Natural killer cell (primary cell): ENCODE measurements at places on chromosomes 5 and 9. TPM values are rescaled to one million over a fixed set of nuclear protein-coding genes. Genes with fewer than 3 reads are reported as not detected.

The IL5 gene
- total RNA-seq = not detected

The GLDC gene
- 4.6 TPM for total RNA-seq

- no peaks in the 10 kb centered on the region for H3K27me3 ChIP-seq
- no peak for DNase-seq
- H3K4me1 ChIP-seq = no peaks in the 10 kb centered on the region
- H3K27ac ChIP-seq = no peak overlapping the region
Measured at GRCh38 chr9:127686461-127687393, 20.1 kb upstream of the CFAP157 start.

- H3K36me3 ChIP-seq = no peaks in the 10 kb centered on the region
- H3K27me3 ChIP-seq = no peaks in the 10 kb centered on the region
- H3K4me1 ChIP-seq = peaks cover 13% of the 10 kb centered on the region
- no peak overlapping the region for H3K4me3 ChIP-seq
Measured at GRCh38 chr5:149618581-149619248, 37.4 kb downstream of the ARHGEF37 start.

- no peaks in the 10 kb centered on the region for H3K36me3 ChIP-seq
- no peaks in the 10 kb centered on the region for H3K27me3 ChIP-seq
- no peaks in the 10 kb centered on the region for H3K4me1 ChIP-seq
- H3K27ac ChIP-seq = no peak overlapping the region
- no peak overlapping the region for H3K4me3 ChIP-seq
Measured at GRCh38 chr9:12735665-12736064, 39.2 kb upstream of the LURAP1L start.

GRCh38 chr9:70117835-70118319 is 74.2 kb downstream of the MAMDC2 start:
- no peaks in the 10 kb centered on the region for H3K4me1 ChIP-seq
- no peak overlapping the region for H3K4me3 ChIP-seq
- no peak for DNase-seq
- H3K36me3 ChIP-seq = no peaks in the 10 kb centered on the region
- no peaks in the 10 kb centered on the region for H3K27me3 ChIP-seq
- H3K27ac ChIP-seq = no peak overlapping the region

- H3K4me3 ChIP-seq = no peak overlapping the region
- H3K4me1 ChIP-seq = no peaks in the 10 kb centered on the region
- no peak for DNase-seq
Measured at GRCh38 chr9:31492229-31492628, 892.2 kb upstream of the ACO1 start.

DNA sequence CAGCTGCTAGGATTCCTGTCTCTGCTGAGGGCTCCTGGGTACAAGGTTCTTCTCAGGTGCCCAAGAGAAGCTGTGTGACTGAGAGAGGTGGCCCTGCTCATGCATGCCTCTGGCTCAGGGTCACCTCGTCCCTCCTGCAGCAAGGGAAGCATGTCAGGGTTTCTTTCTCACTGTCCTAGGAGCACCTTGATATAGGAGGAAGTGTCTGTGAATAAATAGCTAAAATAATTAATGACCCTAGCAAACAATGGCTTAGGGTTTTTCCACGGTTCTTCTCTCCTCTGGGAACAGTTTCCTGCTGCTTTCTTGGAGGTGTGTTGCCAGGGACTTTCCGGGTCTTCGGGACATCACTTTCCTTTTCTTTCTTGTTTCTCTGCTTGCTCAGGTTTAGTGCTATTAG is 87.2 kb downstream of the ARHGAP26 start:
- DNase-seq = no peak
- no peak overlapping the region for H3K27ac ChIP-seq
- H3K27me3 ChIP-seq = no peaks in the 10 kb centered on the region
- H3K4me3 ChIP-seq = no peak overlapping the region
- H3K36me3 ChIP-seq = no peaks in the 10 kb centered on the region

GRCh38 chr9:84140535-84141101 is 160.0 kb downstream of the RMI1 start:
- H3K27ac ChIP-seq = no peak overlapping the region
- no peaks in the 10 kb centered on the region for H3K36me3 ChIP-seq

- no peak overlapping the region for H3K27ac ChIP-seq
- no peak overlapping the region for H3K4me3 ChIP-seq
- no peaks in the 10 kb centered on the region for H3K27me3 ChIP-seq
- no peak for DNase-seq
- peaks cover 82% of the 10 kb centered on the region for H3K36me3 ChIP-seq
- H3K4me1 ChIP-seq = no peaks in the 10 kb centered on the region
Measured at GRCh38 chr5:76657091-76657490, 33.9 kb upstream of the F2RL2 start.

DNA sequence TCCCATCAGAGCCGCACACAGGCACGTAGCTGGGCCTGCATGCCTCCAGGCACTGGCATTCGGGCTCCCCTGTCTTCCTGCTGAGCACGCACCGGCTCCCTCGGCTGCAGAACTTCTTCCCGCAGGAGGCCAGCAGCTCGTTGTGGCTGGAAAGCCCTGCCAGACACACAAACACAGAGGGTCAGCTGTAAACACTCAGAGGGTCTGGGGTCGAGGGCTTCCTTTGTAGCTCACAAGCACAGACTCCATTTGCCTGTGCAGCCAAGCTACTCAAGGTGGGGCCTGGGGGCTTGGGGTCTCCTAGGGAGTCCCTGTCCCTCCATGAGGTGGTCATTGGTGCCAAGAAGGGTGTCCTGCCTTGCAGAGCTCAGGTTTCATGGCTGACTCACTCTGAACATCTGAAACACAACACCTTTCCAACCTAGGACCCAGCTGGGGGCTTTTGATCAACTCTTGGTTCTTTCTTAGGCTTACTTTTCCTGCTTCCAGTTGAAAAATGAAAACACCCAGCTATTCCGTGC is 211.4 kb downstream of the FSTL4 start:
- no peaks in the 10 kb centered on the region for H3K36me3 ChIP-seq
- no peak overlapping the region for H3K27ac ChIP-seq
- H3K4me1 ChIP-seq = peaks cover 13% of the 10 kb centered on the region
- H3K4me3 ChIP-seq = no peak overlapping the region
- H3K27me3 ChIP-seq = no peaks in the 10 kb centered on the region

DNA sequence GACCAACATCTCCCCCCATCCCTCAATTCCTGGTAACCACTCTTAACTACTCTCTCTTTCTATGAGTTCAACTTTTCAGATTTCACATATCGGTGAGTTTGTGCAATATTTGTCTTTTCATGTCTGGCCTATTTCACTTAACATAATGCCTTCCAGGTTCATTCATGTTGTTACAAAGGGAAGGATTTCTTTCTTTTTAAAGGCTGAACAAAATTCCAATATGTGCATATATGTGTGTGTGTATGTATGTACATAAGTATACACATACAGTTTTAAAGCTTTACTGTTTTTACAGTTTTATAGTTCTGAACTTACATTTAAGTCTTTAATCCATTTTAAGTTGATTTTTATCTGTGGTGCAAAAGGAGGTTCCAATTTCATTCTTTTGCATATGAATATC is 130.7 kb downstream of the SV2C start:
- no peak for DNase-seq
- no peaks in the 10 kb centered on the region for H3K27me3 ChIP-seq
- no peaks in the 10 kb centered on the region for H3K36me3 ChIP-seq
- no peak overlapping the region for H3K27ac ChIP-seq
- no peaks in the 10 kb centered on the region for H3K4me1 ChIP-seq

DNA sequence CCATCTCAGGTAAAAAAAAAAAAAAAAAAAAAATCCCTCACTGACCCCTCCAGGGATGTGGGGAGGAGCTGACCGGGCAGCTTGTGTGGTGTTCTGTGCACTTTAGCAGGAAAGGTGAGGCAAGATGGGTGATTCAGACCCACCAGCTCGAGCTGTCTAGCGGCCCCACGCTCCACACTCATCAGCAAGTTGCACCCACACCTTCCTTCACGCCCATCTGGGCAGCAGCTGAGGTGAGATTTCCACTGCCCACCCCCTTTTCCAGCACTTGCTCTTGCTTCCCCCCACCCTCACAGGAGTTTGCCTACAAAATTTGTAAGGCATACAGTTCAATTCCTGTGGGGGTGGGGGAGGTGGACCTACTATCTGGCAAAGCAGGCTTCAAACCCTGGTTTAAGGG is 58.7 kb upstream of the ZNF354B start:
- no peaks in the 10 kb centered on the region for H3K4me1 ChIP-seq
- H3K27ac ChIP-seq = no peak overlapping the region
- no peaks in the 10 kb centered on the region for H3K36me3 ChIP-seq
- DNase-seq = no peak

DNA sequence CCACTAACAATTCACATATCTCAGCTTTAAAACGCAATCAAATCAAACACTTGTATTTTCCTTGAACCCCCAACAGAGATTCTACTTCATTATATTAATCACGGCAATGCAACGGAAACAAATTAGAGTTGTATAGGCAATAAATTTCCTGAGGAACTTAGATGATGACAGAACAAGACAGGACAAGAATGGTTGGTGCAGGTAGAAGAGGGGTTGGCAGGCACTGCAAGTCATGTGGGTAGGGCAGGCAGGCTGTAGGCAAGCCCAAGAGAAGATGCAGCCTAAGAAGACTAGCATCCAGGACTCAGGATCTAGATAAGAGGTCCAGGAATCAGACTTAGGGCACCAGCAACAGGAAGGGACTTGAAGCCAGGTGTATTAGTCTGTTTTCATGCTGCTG is 16.6 kb upstream of the FEM1C start:
- peaks cover 2% of the 10 kb centered on the region for H3K27me3 ChIP-seq
- H3K36me3 ChIP-seq = no peaks in the 10 kb centered on the region
- H3K4me1 ChIP-seq = no peaks in the 10 kb centered on the region
- no peak overlapping the region for H3K4me3 ChIP-seq
- no peak for DNase-seq

- no peak for DNase-seq
- no peaks in the 10 kb centered on the region for H3K27me3 ChIP-seq
- H3K27ac ChIP-seq = no peak overlapping the region
- H3K4me1 ChIP-seq = peaks cover 19% of the 10 kb centered on the region
Measured at GRCh38 chr9:105067895-105068580, 140.1 kb upstream of the ABCA1 start.

GRCh38 chr5:179122411-179123108 is 62.4 kb downstream of the ZNF354C start:
- DNase-seq = no peak
- no peaks in the 10 kb centered on the region for H3K27me3 ChIP-seq
- no peak overlapping the region for H3K27ac ChIP-seq
- H3K4me1 ChIP-seq = no peaks in the 10 kb centered on the region
- no peaks in the 10 kb centered on the region for H3K36me3 ChIP-seq

DNA sequence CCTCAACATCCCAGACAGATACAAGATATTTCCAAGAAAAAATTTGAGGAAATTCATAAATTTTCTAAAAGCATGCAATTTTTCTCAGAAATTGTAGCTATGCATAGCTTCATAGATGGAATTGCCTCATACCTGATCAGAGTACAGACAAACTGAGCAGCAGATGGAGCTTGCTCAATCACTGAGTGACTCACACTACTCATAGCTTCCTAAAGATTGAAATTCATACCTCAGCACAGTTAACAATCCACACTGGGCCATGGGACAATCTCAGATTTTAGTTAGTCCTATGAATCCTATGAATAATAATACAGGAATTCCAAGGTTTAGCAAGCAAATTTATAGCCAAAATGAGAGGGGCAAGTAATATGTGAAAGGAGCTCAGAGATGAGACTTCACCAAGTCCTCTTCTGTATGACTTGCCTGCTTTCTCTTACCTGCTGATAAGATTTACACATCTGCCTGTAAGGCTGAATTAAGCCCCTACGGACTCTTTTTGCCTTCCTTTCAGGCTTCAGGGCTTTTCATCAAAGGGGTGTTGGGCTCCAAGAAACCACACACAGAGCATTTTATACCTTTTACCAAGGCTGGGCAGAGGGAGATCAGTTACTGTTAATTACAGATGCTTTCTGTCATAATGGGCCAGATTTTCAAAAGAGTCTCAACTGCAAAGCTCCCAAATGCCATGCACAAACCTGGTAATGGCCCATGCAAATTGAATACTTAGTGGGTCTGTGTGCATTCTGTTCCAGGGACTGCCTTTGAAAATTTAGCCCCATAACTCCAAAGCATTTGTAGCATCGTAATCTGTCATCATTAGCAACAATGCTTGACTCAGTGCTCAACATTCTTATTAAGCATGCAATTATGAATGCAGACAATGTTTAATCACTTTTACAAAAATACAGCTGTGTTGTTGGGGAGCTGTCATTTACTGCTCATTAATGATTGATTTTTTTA is 439.3 kb downstream of the DTWD2 start:
- no peak overlapping the region for H3K4me3 ChIP-seq
- no peaks in the 10 kb centered on the region for H3K4me1 ChIP-seq
- H3K27ac ChIP-seq = no peak overlapping the region
- H3K27me3 ChIP-seq = no peaks in the 10 kb centered on the region

DNA sequence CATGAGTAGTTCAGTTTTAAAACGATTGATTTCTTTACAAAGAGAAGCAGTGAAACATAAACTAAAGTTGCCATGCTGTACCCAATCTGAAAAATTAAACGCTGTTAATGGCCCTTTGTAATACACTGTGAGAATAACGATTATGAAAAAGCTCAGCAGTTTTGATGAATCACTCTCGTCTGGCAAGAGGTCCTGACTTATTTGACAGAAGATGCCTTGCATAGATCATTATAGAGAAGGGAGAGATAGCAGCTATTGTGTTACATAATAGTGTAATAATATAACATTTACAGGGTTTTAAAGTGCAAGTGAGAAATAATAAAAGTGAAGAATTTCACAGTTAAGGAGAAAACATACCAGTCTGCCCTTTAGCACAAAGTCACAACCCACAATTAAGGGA is 361.5 kb upstream of the CDH10 start:
- no peaks in the 10 kb centered on the region for H3K4me1 ChIP-seq
- H3K36me3 ChIP-seq = no peaks in the 10 kb centered on the region
- H3K4me3 ChIP-seq = no peak overlapping the region
- DNase-seq = no peak
- H3K27me3 ChIP-seq = no peaks in the 10 kb centered on the region
